T-helper 9 cell (primary cell): ENCODE measurements at places on chromosomes 1 and 21.

DNA sequence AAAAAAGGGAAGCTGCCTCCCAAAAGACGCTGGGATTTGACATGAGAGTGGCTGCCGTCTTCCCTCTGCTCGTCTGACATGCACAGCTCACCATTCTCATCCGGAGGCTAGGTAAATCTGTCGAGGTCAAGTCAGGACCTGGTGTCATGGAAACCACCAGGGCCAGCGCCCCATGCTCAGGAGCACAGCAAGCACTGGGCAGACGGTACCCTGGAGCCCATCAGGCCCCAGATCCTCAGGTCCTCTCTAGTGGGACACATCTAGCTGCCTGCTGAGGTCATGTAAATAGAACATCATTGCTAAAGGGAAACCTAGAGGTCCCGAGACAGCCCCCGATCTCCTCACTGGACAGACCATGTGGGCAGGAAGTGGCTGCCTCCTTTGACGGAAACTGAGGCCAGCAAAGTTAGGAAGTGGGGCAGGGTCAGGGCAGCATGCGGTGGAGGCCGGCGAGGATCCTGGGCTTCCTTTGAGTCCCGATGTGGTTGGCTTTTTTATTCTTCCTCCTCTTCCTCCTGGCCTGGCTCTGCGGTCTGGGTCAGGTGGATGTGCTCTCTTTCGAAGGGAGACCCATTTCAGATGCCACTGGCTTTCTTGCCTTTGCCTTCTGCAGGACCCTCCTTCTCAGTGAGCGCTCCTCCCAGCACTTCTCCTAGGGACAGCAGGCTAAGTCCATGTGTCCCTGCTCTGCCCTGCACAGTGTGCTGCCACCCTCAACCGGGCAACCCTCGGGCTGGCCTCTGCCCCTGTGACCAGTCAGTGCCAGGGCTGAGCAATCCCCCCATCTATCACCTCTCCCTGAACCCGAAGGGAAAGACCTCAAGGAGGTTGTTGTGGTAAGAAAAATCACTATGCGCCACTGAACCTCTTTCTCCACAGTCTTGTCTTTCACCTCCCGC is 5.9 kb downstream of the AGT start:
- DNase-seq: no peak

DNA sequence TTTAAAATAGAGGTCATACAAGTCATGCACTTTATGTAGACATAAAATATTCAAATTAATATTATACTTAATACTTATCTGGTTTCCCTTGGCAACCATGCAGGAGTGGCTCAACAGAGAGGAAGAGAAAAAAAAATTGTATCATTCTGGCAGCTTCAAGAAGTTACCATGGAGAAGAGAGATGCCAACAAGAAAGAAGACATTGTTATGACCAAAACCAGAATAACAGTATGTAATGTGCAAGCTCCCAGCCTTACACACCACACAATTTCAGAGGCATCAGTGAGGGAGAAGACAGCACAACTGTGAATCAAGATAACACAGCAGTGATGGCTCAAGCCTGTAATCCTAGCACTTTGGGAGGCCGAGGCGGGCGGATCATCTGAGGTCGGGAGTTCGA is 49.1 kb upstream of the RCOR3 start:
- DNase-seq: no peak

DNA sequence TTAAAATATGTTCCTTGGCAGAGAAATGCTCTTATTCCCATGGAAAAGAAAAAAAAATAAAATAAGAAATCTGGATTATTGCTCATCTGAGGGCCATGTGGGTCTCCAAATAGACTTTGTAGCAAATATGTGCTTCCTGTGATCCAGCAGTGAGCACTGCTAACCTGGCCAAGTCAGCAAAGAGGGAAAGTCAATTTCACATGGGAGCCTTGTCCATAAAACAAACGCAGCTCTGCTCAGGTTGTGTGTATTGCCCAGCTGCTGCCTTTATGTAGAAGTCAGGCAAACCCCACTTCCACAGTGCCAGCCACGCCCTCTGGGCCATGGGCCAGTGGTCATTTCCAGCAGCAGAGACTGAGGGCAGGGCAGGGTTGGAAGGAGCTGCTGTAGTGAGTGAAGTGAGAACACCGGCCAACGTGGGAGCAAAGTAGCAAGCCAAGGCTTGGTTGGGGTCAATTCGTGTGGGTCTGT is 174.3 kb downstream of the LYPLAL1 start:
- no peak for DNase-seq

- no peak for DNase-seq
Observed at GRCh38 chr1:6743189-6744101, 41.8 kb upstream of the CAMTA1 start.

DNA sequence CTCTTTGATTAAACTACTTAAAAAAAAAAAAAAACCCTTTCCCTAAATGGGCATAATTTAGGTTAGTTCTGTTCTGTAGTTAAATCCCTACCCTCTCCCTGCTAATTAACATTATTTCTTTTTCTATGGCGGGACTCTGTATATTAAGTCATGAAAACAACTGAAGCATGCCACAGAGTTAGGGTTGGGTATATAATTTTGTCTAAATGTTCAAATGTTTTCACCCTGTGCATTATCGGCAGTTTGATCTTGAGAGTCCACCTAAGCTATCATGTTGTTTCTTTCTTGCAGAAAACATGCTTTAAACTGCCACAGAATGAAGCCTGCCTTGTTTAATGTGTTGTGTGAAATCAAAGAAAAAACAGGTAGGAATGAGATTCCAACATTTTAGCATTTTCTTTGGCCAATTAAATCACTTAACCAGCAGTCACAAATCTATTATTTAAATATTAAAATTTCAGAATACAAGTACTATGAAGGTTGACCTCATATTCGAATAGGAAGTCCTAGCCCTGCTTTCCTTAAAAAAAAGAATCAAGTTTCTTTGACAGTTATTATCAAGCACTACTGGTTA is 4.0 kb downstream of the PBX1 start:
- no peak for DNase-seq

GRCh38 chr1:12434174-12434573 is 183.8 kb downstream of the DHRS3 start:
- DNase-seq: peak; percentile 19

DNA sequence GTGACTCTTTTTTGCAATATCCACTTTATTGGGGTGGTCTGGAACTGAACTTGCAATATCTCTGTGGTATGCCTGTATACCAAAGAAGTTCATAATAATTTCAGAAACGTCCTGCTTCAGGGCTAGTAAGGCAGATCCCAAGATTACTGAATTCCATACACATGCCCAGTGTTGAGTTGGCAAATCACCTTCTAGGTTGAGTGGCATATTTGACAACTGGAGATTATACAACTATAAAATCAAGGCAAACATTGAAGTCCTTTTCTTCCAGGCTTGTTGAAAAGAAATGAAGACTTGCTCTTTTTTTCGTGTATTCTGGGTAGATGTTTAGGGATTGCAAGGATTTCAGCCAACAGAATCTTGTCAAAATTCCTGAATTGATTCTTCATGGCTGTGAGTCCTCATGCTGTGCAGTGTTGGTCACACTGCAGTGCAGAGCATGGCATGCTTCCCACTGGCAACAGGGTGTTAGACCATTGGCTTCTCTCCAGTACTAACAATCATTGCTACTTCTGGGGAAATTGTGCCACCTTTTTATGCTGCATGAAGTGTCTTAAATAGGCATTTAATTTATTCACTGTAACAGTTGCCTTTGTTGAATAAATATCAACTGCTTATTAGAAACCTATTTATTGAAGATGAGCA is 367.1 kb upstream of the ADGRL4 start:
- no peak for DNase-seq

- DNase-seq: no peak
Observed at GRCh38 chr1:48851638-48852037, 74.9 kb upstream of the BEND5 start.

- DNase-seq: no peak
Observed at GRCh38 chr1:247209396-247209795, 37.6 kb upstream of the ZNF124 start.

GRCh38 chr1:197083474-197083873 is 16.4 kb upstream of the F13B start:
- DNase-seq: no peak

- no peak for DNase-seq
Observed at GRCh38 chr1:25197235-25197975, 34.9 kb downstream of the SYF2 start.

GRCh38 chr1:54861070-54861761 is 25.8 kb downstream of the DHCR24 start:
- DNase-seq: no peak

DNA sequence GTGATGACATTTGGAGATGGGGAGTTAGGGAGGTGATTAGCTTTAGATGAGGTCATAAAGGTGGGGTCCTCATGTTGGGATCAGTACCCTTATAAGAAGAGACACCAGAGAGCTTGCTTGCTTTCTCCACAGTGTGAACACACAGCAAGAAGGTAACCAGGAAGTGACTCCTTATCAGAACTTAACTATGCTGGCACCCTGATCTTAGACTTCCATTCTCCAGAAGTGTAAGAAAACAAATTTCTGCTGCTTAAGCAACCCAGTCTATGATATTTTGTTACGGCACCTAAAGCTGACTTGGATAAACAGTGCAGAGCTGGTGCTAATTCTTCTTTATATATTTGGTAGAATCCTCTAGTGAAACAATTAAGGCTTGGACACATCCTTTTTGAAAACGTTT is 346.0 kb downstream of the AGBL4 start:
- no peak for DNase-seq

- no peak for DNase-seq
Observed at GRCh38 chr1:13816016-13816760, 116.2 kb downstream of the PRDM2 start.

- no peak for DNase-seq
Observed at GRCh38 chr1:109719337-109719837, 7.3 kb downstream of the GSTM5 start.

DNA sequence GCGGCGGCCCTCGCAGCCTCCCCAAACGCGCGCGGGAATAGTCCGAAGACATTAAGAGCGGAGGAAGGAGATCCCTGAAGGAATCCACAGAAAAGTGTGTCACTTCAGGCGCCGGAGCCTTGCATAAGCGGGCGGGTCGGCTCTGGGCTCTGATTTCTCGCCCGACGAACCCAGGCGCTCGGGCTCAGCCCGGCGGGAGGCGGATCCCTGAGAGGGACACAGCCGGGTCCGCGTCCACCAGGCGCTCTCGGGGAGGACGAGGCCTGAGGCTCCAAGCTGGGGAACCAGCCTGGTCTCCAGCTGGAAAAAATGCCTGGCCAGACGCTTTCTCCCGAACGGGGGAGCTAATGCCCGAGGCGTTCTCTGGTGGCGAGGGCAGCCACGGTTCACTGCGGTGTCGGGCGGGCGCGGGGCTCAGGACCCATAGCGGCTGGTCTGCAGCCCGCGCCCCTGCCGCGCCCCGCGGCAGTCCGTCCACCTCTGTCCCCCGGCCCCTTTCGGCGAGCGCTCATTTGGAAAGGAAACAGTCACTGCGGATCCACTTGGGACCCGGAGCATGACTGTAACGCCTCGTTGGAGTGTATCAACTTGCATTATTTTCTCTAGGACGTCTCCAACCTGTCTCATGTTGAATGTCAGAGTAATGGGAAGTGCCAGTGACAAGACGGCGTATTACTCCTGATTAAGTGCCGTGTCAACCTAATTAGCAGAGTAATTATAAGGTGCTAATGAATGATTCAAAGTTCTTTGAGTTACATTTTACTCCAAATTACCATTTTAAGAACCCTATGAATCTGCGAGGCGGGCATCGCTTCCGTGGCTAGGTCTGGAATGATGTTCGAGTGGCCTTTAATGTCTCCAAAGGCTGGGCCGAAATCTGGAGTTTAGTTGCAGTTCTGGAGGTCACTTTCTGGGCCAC is 1.6 kb upstream of the BARHL2 start:
- no peak for DNase-seq

- DNase-seq: peak; percentile 34
Observed at GRCh38 chr21:42063571-42064521, 7.3 kb upstream of the UMODL1 start.

- no peak for DNase-seq
Observed at GRCh38 chr1:227895828-227896685, 51.7 kb downstream of the WNT9A start.

DNA sequence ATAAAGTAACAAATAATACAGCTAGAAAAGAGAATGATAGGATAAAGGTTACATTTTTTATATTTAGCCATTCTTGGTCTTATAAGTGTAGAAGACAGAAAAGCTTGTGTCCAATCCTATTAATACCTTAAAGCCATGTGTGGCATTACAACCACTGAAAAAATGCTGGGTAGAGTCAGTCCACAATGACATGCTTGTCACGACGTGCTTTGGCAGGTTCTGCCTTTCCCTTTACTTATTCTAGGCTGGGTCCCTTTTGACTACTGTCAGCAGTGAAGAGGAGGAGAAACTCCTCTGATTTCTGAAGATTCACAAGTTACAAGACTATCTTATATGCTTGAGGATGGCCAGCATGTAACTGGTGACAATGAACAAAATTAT is 14.6 kb upstream of the AIM2 start:
- no peak for DNase-seq

DNA sequence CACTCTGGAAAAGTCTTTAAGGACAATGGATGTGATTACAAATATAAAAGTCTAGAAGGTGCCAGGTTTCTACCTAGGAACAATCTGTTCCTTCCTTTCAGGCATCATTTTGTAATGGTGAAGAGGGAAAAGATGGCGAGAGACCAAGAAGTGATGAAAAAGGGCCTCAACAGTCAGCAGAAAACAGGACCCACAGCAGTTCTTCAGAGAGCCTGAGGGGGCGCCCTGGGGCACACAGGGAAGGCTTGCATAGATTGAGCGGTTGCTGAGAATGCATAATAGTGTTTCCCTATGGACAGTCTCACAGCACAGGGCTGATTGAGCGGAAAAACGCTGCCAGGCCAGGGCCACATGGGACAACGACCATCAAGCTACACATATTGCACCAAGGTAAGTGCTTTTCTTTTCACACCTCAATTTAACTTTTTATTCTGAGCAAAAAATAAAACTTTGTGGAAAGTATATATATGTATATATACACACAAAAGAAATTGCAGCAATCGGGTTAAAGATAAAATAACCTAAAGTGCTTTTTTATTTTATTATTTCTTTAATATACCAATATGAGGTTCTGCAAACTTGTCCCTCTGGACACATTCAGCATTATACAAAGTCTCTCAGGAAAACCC is 3.1 kb upstream of the YRDC start:
- peak; percentile 52 for DNase-seq

DNA sequence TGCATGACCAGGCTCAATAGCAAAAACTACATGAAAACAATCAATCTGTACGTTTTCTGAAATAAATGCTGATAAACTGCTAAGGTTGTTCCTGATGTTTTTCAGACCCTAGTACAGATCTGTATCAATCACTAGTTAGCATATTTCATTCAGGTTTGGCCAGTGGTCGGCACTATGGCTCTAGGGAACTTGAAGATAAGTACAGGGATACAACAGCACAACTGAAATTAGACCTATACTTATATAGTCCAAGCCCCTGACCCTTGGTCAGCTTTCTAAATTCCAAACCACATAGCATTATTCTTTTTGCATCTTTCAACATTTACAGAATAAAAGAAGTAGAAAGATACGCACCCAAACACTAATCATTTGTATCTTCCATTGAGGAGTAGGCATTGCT is 142.7 kb downstream of the PLPPR4 start:
- no peak for DNase-seq
